T-cell (primary cell): ENCODE measurements at places on chromosomes 2 and 18.

GRCh38 chr18:62505669-62506494 lies 16.9 kb upstream of the ZCCHC2 start:
- no peaks in the 10 kb centered on the region for H3K36me3 ChIP-seq
- peak overlapping the region; percentile 44 for H3K4me3 ChIP-seq
- no peak for DNase-seq
- no peaks in the 10 kb centered on the region for H3K27me3 ChIP-seq
- peaks cover 12% of the 10 kb centered on the region for H3K4me1 ChIP-seq

DNA sequence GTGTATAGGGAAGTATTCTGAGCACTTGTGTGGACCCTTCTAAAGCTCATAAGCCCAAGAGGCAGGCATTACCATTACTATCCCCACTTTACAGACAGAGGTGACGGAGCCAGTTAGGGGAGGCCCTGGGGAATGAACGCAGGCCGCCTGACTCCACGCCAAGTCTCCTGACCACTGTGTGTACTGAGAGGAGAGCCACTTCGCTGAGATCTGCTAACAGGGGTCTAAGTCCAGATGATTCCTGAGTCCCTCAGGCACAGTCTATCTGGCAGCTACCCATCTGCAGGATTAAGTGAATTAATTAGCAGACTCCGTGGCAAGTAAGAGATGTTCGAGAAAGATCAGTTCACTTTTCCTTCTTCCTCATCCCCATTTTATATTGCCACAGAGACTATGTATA lies 13.7 kb downstream of the CYB5A start:
- H3K27me3 ChIP-seq, result no peaks in the 10 kb centered on the region
- H3K27ac ChIP-seq, result no peak overlapping the region
- no peaks in the 10 kb centered on the region for H3K36me3 ChIP-seq
- H3K4me1 ChIP-seq, result peaks cover 10% of the 10 kb centered on the region
- DNase-seq, result no peak

GRCh38 chr2:72678024-72678423 lies 147.8 kb downstream of the EXOC6B start:
- H3K27me3 ChIP-seq, result no peaks in the 10 kb centered on the region
- H3K4me3 ChIP-seq, result no peak overlapping the region
- H3K4me1 ChIP-seq, result no peaks in the 10 kb centered on the region
- H3K27ac ChIP-seq, result no peak overlapping the region
- DNase-seq, result no peak
- H3K36me3 ChIP-seq, result no peaks in the 10 kb centered on the region

DNA sequence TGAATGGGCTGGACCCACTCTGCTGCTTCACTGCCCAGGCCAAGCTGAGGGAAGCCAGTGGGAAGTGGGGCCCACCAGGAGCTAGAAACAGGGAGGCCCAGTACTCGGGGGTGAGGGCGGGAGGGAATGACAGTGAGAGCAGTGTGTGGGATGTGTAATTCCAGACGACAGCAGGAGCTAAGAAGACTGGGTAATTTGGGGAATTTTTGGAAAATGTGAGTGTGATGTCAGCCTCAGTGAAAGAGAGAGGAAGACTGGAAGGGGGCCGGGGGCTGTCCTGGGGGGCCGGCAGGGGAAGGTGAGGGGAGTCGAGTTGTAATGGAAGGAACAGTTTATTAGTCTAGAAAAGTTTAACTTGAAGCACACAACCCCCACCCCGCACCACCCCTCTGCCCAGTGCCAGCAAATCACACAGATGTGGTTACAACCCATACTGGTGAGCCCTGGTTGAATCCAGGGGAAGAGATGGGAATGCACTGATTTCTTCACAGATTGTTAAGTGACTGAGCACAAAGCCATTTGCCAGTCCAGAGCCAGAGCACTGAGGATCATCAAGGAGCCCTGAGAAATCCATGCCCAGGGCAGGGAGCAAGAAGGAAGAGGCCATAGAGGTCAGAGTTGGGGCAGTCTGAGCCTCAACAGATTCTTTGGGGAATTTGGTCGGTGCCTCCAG lies 76.7 kb upstream of the PKDCC start:
- H3K4me3 ChIP-seq, result no peak overlapping the region
- no peak overlapping the region for H3K27ac ChIP-seq
- DNase-seq, result no peak
- peaks cover 13% of the 10 kb centered on the region for H3K27me3 ChIP-seq

GRCh38 chr2:107088156-107088555 lies 202.2 kb upstream of the ST6GAL2 start:
- DNase-seq, result no peak
- H3K4me1 ChIP-seq, result no peaks in the 10 kb centered on the region
- no peak overlapping the region for H3K27ac ChIP-seq
- no peaks in the 10 kb centered on the region for H3K27me3 ChIP-seq

- H3K4me1 ChIP-seq, result no peaks in the 10 kb centered on the region
- H3K27ac ChIP-seq, result no peak overlapping the region
- peaks cover 3% of the 10 kb centered on the region for H3K27me3 ChIP-seq
- DNase-seq, result no peak
Measured at GRCh38 chr2:151556121-151556520, 146.4 kb downstream of the RIF1 start.

DNA sequence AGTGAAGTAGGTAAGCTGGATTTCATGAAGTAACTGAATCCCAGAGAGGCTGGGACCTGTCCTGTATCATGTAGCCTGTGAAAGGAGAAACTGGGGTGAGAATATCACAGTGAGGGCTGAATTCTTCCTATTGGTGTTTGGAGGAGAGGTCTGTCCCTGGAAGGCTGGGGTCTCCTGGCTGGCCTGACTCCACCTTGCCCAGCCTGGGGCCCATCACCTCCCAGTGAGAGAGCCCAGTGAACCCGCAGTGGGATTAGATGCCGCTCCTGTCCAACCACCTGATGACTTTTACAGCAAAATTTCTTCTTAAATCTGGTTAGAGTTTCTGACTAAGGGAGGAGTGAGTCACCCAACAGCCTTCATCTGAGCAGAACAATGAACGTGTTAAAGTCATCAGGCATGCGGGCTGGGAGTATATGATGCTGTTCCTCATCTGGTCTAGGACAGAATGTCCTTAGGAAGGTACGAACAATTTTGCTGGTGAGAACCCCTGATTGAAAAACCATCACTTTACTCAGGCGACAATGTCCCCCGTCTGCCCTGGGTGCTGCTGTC lies 152.9 kb downstream of the LPIN1 start:
- H3K36me3 ChIP-seq, result no peaks in the 10 kb centered on the region
- H3K27ac ChIP-seq, result no peak overlapping the region
- H3K27me3 ChIP-seq, result no peaks in the 10 kb centered on the region
- H3K4me1 ChIP-seq, result no peaks in the 10 kb centered on the region
- DNase-seq, result no peak

- no peak overlapping the region for H3K4me3 ChIP-seq
- H3K27me3 ChIP-seq, result no peaks in the 10 kb centered on the region
- H3K4me1 ChIP-seq, result peaks cover 8% of the 10 kb centered on the region
Measured at GRCh38 chr18:56873441-56874140, 222.4 kb downstream of the WDR7 start.

GRCh38 chr18:10322435-10322834 lies 132.0 kb upstream of the APCDD1 start:
- no peak overlapping the region for H3K27ac ChIP-seq
- no peak overlapping the region for H3K4me3 ChIP-seq
- no peak for DNase-seq
- H3K36me3 ChIP-seq, result no peaks in the 10 kb centered on the region
- no peaks in the 10 kb centered on the region for H3K27me3 ChIP-seq

- peak; percentile 52 for DNase-seq
- no peak overlapping the region for H3K27ac ChIP-seq
- H3K27me3 ChIP-seq, result no peaks in the 10 kb centered on the region
- peaks cover 9% of the 10 kb centered on the region for H3K4me1 ChIP-seq
Measured at GRCh38 chr2:36785179-36785795, 88.8 kb downstream of the VIT start.

GRCh38 chr2:233265899-233266431 lies 14.5 kb downstream of the ATG16L1 start:
- DNase-seq, result no peak
- H3K36me3 ChIP-seq, result peaks cover 66% of the 10 kb centered on the region
- peaks cover 53% of the 10 kb centered on the region for H3K4me1 ChIP-seq
- H3K27ac ChIP-seq, result peak overlapping the region; percentile 89
- H3K27me3 ChIP-seq, result no peaks in the 10 kb centered on the region
- no peak overlapping the region for H3K4me3 ChIP-seq

DNA sequence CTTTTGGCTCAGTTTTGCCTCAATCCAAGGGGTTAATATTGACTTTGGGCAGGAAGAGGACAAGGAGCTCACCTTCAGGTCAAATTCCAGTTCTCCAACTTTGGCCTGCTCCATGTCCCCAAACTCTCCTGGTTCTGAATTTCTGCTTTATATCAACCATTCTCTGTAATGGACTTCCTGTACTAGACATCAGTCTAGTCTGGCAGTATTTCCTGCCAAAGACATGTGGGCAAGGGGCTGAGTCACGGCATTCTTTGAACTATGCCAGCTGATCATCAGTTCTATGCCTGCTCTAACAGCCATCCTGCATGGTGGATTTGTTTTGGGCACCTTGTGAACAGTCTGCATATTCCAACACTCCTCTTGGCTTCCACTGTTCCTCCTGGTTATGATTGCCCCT lies 199.4 kb downstream of the ZEB2 start:
- H3K36me3 ChIP-seq, result no peaks in the 10 kb centered on the region
- H3K27ac ChIP-seq, result peak overlapping the region; percentile 14
- H3K27me3 ChIP-seq, result no peaks in the 10 kb centered on the region
- H3K4me3 ChIP-seq, result no peak overlapping the region

DNA sequence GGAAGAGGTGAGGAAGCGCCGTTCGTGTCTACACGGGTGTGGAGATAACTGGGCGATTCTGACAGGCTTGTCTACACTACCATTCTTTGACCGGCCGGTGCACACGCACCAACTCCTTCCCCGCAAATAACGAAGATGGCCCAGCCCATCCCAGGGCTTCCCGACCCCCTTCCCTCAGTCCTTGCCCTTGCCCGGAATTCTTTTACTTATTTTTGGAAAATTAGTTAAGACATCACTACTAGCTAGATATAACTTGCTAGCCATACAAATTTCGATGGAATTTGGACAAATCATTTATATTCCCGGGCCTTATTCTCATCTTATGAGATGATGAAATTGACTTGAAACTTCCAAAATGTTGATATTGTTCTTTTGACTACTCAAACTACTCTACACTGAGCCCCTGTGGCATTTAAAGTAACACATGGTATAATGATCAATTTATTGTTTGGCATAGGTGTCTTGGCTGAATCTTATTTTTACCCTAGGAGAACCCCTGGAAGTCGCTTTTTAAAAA lies 1.3 kb downstream of the ERICH2 start:
- H3K27ac ChIP-seq, result no peak overlapping the region
- peaks cover 17% of the 10 kb centered on the region for H3K27me3 ChIP-seq
- peaks cover 9% of the 10 kb centered on the region for H3K4me1 ChIP-seq
- peak overlapping the region; percentile 66 for H3K4me3 ChIP-seq
- no peak for DNase-seq
